ENCODE measurements at places on chromosomes 16 and 17. TPM values are rescaled to one million over a fixed set of nuclear protein-coding genes. Genes with fewer than 3 reads are reported as not detected.

DNA sequence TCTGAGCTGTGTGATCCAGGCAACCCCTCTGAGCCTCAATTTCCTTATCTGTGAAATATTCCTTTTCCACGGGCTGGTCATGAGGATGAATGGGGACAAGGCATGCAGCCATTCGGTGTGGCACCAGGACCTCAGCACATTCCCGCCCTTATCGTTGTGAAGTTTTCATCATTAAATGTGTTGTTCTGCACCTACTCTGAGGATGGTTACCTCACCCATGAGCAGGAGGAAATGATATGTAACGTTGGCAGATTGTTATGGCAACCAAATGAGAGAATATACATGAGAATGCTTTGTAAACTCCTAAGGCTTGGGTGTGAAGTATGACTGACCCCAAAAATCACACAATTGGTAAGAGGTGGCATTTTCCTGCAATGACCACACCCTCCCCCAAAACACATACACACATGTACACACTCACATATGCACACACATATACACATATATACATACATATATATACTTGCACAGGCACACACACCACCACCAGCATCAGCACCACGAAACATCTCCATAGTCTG is 39.5 kb downstream of the SMARCE1 start:
- no peak overlapping the region for H3K4me3 ChIP-seq
- no peaks in the 10 kb centered on the region for H3K36me3 ChIP-seq
- H3K27ac ChIP-seq: peak overlapping the region; percentile 77
- no peak for DNase-seq
- no peaks in the 10 kb centered on the region for H3K27me3 ChIP-seq

The PRR11 gene
- polyA plus RNA-seq: 0.61 TPM

DNA sequence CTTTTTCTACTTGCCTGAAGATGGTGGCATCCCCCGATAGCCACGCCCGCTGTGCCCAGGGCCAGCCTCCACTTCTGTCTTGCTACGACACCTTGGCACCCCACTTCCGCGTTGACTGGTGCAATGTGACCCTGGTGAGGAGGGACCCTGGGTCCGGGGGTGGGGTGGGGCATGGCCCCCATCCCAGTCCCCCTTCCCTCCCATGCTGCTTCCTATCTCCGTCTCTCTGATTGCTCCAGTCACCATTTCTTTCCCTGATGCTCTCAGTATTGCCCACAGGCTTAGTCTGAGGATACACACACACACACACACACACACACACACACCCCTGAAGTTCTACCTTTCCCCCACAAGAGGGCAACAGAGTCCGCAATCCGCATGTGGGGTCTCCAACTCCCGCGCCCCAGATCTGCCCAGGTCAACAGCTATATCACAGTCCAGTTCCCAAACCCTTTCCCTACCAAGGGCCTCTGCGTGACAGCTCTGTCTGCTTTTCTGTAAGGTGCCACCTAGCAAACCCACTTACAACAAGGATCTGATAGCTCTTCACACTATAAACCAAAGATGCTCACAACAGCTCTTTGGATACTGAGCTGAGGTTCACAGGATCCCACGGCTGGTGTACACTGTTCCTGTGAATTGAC is 3.4 kb downstream of the SGCA start:
- no peaks in the 10 kb centered on the region for H3K36me3 ChIP-seq
- peak; percentile 89 for DNase-seq
- H3K4me3 ChIP-seq: no peak overlapping the region

GRCh38 chr16:81531419-81531821 is 86.8 kb downstream of the CMIP start:
- peaks cover 79% of the 10 kb centered on the region for H3K4me1 ChIP-seq
- peak overlapping the region; percentile 10 for H3K27ac ChIP-seq

The OTOP3 gene
- not detected for polyA plus RNA-seq

DNA sequence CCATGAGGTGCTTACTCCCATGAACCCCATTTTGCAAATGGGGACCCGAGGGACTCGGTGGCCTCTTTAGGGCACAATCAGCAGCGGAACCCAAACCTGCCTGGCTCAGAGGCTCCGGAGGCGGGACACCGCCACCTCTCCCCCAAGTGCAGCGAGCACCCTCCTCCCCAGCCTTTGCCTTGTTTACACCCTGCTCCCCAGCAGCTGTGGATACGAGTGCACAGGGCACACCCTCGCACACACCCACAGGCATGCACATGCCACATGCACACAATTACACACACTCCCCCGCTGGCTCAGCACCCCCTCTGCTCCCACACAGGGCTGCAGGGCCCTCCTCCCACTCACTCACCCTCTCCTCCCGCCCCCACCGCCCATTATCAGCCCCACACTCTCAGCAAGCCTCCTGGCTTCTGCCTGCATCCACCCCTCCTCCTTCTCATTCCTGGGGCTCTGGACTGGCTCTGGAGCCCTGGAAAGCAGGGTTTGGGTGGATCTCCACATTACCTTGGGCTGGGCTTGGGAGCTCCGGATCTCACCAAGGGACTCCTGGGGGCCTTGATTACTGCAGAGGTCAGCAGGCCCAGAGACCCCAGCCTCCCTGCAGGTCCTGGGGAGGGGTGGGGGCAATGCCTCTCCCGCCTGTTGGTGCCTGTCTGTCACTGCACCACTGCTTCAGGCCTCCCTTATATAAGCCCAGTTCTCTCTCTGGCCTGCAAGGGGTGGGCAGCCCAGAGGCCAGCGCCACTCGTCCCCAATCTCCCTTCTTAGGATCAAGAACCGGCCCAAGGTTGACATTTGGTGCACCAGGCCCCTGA is 6.4 kb downstream of the PDK2 start:
- no peak overlapping the region for H3K27ac ChIP-seq
- H3K27me3 ChIP-seq: no peaks in the 10 kb centered on the region
- peaks cover 3% of the 10 kb centered on the region for H3K4me1 ChIP-seq
- H3K36me3 ChIP-seq: no peaks in the 10 kb centered on the region
- H3K4me3 ChIP-seq: no peak overlapping the region
- no peak for DNase-seq

The SOCS3 gene
- polyA plus RNA-seq: 22.2 TPM

Measured in spleen (tissue), 13 donors.